ENCODE measurements at places on chromosomes 12 and 14.

DNA sequence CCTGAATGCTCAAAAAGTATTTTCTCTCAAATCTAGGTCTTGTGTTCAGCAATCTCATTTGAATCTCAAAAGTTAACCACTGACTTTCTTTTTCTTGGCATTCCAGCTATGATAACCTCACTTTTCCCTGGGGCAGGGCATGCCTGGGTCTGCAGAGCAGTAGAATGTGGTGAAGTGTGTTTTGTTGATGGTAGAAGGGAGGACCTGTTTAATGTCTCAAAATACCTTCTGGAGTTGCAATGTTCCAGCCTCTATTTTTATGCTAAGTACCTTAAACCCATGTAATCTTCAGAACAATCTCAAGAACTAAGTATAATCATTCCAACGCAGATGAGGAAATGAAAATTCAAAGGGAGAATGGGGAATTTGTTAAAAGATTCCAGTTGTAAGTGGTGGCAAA lies 82.1 kb upstream of the FUT8 start:
- no peak for DNase-seq

DNA sequence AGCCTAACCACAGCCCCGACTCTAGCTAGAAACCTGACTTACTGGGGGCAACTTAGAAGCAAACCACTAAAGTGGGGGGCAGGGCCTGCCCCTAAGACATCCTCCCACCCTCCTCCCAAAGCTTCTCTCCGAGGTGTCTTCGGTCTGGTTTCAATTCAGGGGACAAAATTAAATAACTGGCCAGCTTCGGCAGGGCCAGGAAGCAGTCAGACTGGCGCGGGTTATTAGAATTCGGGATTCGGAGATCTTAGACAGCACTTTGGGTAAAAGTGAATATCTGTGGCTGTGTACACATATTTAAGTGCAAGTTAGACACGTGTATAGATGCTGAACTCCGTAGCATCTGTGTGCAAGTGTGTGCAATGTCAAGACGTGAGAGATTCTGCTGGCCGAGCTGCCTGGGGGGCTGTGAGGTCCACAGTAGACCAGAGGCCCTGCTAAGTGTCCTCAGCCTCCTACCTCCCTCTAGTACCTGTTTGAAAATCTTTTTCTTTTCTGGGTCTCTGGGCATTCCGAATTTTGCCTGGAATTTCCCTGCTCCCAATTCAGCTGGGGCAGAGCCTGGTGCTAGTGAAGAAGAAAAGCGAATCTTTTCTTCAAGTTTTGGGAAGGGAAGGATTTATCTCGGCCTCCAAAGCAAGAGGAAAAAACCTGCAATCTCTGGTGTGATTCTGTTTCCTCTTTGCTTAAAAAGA lies 4.0 kb upstream of the HOXC10 start:
- no peak for DNase-seq

DNA sequence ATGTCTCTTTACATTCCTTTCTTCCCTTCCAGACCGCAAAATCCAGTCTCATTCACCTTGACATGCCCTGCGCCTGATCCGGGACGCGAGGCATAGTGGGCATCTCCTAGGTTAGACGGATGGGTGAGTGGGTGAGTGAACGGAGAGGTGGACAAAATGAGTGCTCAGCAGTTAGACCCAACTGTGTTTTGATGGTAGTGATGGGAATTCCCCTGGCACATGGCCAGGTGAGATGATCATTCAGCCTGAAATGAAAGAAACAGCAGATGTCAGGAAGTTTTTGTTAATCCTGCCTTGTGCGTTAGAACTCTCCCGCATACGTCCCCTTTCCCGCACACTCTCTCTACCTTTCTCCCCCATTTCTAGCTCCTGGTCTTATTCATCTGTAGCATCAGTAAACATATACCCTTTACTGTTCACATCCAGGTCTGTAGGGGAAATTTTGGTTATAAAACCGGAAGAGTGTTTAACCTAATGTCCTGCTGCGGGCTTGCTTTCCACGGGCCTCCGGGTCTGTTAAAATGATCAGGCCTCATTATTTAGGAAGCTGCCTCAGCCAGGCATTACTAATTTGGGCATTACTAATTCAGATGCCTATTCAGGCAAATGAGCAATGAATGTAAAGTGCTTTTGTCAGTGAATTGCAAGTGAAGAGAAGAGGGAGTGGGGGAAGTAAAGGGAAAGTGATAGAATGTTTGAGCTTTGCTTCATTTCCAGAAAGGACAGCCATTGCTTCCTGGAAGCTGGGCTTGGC lies 172.8 kb downstream of the ETV6 start:
- peak; percentile 90 for DNase-seq

DNA sequence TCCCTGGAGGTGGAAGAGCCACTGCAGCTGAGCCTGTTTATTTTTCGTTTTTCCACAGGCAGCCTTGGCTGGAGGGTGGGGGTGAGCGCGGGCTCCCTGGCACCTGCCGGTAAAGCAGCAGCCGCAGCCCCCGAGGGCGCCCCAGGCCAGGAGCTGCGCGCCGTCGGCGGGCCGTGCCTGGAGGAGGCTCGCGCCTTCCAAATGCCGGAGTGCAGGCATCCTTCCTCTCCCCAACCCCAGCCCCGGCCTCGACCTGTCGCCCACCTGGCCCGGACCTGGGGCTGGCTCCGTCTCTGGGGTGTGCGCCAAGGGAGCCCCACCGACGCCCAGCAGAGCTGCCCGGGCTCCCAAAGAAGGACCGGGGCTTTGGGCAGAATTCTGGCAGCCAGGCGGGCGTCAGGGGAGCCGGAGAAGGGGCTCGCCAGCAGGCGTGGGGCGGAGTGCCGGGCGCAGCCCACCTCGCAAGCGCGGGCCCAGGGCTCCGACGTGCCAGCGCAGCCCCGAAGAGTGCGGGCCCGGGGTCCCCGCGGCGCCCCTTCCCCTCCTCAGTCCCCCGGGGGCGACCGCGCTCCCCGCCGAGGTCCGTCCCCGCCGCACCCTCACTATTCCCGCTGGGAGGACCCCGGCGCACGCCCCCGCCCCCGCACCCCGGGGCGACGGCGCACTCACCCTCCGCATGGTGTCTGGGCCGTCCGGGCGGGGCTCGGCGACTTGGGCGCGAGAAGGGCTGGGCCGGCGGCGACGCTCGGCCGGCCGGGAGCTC lies 130.3 kb downstream of the NDUFA12 start:
- DNase-seq, result no peak

GRCh38 chr14:66288511-66288910 lies 197.7 kb upstream of the CCDC196 start:
- DNase-seq, result no peak

All from dermis microvascular lymphatic vessel endothelial cell (primary cell).